Epithelial cell of prostate (primary cell): ENCODE measurements at places on chromosomes 11 and 22.

DNA sequence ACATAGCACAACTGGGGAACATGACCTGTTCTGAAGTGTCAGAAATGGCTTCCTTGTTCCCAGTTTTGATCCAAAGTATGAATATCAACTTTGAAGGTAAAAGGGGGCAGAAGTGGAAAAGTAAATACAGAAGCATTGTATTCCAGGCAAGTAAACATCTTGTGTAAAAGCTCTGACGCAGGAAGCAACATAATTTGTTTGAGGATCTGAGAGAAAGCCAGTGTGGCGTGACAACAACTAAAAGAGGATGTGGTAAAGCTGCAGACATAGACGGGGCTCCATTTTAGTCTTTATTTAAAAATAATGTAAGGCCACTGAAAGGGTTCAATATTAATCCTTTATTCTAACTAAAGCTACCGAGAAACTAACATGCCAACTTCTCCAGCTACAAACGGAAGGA lies 310.2 kb downstream of the DLG2 start:
- DNase-seq = no peak

DNA sequence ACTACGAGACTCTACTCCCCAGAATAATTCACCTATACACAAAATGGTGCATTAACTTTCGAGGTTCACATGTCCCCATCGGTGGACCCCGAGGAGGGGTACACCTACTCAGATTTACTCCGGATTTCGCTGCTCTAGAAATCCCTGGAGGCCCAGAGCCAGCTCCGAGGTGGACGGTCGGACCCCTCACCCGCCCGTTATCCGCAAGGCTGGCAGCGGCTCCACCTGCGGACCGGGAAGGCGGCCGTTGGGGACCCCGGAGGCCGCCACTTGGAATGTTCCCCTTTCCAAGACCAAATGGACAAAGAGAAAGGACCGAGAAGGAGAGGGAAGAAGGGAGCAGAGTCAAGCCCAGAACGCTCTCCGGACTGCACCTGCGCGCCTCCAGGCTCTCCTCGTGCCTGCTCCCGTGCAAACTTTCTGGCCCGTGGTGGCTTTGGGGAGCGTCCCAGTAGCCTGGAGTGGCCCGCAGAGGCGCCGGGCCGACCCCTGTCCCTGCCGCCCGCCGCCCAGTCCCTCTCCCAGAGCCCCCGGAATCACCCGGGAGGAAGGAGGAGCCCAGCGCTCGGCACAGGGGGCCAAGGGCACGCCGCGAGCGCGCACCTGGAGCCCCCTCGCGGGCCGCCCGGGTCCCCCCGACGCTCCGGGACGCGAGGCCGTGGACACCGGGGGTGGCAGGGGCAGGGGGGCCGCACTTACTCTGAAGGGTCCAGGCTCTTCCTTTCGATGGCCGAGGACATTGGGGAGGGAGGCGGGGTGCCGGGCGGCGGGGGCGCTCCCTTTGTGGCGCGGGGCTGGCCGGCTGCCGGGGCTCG lies 23.0 kb downstream of the LMO2 start:
- no peak for DNase-seq

DNA sequence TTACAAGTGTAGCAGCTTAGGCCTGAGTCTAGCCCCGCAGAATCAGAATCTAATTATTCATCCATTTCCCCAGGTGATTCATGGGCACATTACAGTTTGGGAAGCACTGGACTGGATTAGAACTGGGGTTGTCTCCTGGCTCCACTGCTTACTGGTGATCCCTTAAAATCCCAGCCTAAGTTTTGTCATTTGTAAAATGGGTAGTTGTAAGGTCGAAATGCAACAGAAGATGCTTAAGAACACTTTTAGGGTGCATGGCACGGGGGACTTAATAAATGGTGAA lies 1.3 kb downstream of the STX3 start:
- peak; percentile 31 for DNase-seq

DNA sequence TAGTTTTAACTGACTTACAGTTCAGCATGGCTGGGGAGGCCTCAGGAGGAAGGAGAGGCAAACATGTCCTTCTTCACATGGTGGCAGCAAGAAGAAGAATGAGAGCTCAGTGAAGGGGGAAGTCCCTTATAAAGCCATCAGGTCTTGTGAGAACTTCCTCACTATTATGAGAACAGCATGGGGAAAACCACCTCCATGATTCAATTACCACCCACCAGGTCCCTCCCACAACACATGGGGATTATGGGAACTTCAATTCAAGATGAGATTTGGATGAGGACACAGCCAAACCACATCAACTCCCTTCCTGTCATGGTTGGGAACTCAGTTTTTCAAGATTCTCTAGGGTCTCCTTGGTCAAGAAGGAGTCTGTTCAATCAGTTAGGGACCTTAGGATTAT lies 432.9 kb upstream of the CNTN5 start:
- DNase-seq = no peak

GRCh38 chr22:24325105-24325757 lies 54.6 kb downstream of the SPECC1L start:
- DNase-seq = no peak

GRCh38 chr11:75767228-75767572 lies 1.4 kb upstream of the DGAT2 start:
- DNase-seq = no peak

GRCh38 chr22:37953437-37954179 lies at the start of the genes C22orf23 and POLR2F:
Gene C22orf23 (minus strand): TSS chr22:37953601. CDS start chr22:37953149, 452 bp downstream.
Gene POLR2F (plus strand): TSS chr22:37953699. CDS start chr22:37953788, 89 bp downstream.
- peak; percentile 65 for DNase-seq

GRCh38 chr11:44638032-44638431 lies 72.6 kb downstream of the CD82 start:
- DNase-seq = no peak

DNA sequence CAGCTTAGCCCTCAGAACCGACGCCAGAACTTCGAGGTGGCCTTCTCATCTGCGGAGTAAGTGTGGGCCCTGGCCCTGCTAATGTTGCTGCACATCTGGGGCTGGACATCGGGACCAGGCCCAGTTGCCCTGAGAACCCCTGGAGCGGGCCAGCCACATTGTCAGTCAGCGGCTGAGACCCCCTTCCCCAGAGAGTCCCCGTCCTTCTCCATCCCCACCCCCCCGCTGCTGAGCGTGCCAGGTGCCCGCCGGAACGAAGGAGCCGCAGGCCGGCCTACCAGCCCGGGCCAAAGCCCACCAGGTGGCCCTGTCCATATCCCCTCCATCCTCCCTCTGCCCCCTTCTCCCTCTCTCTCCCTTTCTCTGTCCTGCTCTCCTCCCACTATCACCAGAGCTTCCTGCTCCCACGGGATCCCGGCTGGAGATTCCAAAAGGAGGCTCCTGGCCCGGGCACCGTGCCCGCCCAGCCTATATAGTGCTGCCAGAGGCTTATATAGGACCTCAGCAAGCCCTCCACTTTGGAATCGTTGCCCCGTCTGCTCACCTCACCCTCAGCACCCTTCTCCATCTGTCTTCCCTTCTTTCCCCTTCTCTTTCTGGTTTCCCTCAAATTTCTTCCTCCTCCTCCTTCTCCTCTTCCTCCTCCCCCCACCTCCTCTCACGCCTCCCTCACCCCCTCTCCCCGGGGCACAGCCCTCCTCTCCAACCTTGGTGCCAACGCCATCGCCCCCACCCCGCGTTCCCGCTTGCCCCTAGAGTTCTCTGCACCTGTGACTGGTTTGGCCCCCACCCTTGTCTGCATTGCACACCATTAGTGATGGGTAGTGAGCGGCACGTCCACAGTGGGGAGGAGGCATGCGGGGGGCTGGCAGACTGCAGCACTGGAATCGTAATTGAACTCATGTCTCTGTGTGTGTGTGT lies 7.3 kb downstream of the SELENOM start:
- DNase-seq = no peak

DNA sequence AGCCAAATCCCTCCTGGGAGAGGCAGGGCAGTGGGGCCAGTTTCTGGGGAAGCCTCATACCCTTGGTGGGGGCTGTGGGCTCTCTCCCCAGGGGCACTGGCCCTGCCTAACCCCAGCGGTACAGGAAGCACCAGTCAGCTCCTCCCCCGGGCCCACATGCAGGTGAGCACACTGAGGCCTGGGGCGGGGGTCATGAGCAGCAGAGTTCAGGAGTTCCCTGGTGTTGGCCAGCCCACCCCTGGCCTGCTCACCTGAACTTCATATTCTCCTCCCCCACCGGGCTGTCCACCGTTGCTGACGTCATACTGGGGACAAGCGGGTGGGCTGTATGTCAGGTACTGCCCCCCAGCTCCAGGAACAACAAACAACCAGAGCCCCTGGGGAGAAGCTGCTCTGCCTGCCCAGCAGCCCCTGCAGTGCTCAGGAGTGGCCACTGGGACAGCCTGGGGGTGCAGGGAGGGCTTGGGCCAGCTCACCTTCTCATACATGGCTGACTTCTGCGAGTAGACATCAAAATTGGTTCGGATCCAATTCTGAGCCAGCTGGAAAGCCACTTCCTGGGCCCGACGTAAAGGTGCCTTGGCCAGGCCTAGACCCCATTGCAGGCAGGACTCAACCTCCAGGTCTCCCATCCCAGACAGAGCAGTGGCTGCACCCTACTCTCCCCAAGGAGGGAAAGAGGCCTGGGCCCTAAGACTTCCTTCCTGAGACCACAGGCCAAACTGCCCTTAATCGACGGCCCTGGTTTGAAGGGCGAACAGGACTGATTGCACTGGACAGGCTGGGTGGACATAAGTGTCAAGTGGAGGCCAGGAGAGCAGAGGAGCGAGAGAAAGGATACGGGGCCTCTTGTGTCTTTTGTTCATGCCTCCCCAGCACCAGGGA lies 20.8 kb downstream of the TREH start:
- DNase-seq = no peak

GRCh38 chr11:116605543-116606459 lies 167.0 kb downstream of the BUD13 start:
- peak; percentile 14 for DNase-seq

DNA sequence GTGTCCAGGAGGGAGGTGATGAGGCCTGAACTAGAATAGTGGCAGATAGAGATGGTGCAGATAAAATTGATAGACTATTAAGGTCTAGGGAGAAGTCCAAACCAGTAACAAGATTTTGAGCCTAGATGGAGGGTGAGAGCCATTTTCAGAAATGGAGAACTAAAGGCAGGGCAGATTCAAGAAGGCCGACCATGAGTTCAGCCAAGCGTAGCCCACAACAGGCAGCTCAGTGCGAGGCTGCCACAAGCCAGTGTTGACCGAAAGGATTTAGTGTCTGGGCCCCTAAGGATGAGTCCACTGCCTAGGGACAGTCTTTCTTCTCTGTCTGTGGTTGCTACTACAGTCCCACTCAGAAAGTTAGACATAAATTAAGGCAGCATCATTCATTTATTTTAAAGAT lies 51.7 kb downstream of the PPP2R1B start:
- DNase-seq = no peak
